Large intestine (tissue), 12 donors: ENCODE measurements at places on chromosomes 2 and 18.

DNA sequence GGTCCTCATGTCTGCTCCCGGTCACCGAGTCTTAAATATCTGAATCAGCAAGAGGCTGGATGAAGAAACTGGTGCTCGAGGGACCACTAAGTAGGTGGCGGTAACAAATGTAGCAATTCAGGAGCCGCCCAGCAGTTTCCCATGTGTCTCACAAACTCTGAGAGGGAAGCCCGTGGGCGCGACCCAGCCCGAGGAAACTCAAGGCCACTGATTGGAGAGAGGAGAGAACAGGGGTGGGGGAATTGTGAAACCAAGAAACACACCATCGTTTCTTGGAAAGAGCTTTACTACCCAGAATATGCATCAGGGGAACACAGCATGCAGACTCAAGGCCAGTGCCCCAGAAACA lies 10.8 kb downstream of the MLPH start:
- no peak for DNase-seq

DNA sequence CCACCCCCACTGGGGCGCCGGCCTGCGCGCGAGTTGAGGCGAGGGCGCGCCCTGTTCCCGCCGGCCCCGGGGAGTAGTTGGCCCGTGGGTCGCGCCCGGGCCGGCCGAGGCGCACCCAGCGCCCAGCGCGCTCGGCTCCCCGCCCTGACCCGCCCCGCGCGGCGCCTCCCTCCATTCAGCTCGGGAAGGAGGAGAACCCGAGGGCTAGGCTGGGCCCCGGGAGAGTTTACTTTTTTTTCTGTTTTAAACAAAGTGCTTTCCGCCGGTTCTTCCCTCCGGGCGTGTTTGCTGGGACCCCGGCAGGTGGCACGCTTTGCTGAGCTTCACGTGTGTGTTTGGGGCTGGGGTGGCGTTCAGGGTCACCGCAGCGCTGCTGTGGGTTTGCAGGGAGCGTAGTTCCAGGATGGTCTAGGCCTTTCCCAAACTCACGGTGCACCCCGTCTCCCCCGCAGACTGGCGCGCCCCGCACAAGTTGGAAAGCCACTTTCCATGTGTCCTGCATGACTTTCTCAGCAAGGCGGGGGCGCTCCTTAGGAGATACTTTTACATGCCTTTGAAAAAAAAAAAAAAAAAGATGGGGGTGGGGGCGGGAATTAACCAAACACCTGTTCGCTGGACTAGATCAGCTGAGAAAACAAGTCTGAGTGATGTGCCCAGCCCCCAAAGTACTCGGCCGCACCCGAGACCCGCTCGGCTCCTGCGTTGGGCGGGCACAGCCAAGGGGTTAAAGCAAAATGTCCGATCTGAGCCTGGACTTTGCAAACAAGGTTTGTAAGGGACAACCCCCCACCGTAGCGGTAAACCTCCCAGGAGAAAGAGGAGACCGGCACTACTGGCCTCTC lies 825 bp downstream of the ITGA6 start:
- DNase-seq = peak; percentile 60

- DNase-seq = peak; percentile 39
Measured at GRCh38 chr2:74464406-74464805, 776 bp downstream of the MOGS start.

DNA sequence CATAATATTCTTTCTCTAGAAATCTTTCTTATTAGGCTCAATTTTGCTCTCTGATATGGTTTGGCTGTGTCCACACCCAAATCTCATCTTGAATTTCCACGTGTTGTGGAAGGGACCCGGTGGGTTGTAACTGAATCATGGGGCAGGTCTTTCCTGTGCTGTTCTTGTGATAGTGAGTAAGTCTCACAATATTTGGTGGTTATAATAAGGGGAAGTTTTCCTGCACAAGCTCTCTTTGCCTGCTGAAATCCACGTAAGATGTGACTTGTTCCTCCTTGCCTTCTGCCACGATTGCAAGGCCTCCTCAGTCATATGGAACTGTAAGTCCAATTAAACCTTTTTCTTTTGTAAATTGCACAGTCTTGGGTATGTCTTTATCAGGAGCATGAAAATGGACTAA lies 73.8 kb downstream of the CAVIN2 start:
- DNase-seq = no peak

DNA sequence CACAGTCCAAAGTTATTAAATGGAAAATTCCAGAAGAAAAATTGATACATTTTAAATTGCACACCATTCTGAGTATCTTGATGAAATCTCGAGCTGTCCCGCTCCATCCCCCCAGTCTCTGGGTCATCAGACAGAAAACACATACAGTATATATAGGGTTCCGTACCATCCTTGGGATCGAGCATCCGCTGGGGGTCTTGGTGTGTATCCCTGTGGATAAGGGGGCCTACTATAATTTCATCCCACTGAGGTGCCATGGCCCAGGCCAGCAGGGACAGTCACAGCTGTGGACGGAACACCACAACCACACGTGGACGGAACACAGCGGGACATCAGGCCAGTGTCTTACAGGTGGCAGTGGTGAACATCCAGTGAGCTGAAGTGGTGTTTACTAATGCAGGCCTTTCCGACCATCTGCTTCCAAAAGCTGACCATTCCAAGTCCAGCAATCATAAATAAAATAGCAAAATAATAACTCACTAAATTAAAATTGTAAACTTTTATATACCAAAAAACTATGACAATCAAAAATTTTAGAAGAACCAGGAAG lies 14.0 kb downstream of the TWIST2 start:
- no peak for DNase-seq

DNA sequence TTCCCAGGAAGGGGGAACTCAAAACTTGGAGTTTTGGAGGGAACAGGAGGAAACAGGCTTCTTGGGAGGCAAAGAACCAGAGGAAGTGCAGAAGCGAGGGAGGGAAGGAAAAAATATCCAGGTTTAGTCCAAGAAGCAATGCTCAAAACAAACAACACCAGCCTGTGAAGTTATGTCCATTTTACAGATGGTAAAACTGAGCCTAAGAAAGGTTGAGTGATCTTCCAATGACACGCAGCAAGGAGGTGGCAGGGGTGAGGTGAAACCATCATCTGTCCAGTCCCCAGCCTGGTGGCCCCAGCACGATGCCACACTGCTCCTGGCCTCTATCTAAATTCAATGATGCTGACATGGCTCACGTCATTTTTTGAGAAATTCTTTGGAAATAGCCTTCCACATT lies 10.8 kb downstream of the DNMT3A start:
- no peak for DNase-seq

DNA sequence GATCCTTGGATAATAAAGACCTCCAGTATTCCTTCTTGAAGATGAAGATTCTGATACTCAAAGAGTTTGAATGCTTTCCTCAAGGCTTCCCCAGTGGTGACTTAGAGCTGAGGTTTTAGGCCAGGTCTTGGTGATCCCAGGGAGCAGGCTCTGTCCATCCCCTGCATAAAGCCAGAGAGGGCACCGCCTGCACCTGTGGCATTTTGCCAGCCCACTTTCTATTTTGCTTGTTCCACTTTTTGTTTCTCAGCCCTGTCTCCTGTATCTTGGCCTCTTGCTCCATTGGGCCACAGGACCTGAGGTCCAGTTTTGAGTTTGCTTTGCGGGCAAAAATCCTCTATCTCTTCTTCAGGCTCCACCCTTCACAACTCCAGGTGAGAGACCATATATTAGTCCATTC lies 6.7 kb upstream of the SCYGR1 start:
- no peak for DNase-seq

DNA sequence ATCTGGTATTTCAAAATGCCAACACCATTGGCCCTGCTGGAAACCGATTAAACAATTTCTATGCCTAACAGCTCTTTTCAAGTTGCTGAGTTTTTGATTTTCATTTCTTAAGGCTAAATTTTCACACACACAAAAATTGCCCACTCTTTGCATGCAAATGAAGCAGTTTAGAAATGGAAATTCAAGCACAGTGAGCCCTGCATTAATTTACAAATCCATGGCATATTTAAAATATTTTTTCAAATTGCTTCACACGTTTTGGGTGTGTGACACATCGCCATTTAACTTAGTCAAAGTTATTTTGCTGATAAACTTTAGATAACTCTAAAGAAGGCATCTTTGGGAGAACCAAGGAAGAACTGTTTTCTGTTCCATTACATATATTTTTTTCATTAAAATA lies 184.8 kb downstream of the TXNL1 start:
- DNase-seq = no peak

GRCh38 chr2:156199588-156199987 lies 132.9 kb downstream of the NR4A2 start:
- peak; percentile 8 for DNase-seq

- DNase-seq = no peak
Measured at GRCh38 chr2:222050981-222051380, 247.8 kb downstream of the PAX3 start.

DNA sequence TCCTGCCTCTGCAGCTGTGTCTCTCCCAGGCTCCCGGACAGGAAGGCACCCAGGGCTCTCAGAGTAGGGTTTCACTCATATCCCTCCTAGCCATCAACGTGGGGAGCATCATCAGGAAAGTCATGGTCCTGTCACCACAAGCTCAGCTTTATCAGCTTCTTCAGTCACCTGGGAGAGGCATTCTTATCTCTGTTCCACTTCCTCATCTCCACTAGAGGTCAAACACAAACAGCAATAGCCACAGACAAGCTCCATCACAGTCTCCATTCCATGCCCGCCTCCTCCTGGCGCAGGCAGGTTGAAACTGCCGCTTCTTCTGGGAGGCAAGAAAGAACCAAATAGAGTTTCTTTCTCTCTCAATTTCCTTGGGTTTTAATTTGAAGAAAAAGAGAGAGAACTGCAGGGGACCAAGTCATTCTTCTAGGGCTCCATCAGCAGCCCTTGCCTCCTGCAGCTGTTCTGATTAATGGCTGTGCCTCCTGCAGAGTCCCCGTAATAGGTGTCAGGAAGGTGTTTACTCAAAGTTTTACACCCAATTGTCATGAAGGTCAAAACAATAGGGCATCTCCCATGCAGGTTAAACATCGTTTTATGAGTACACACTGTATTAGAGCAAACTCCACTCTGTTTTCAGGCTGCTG lies 377.9 kb downstream of the TMEM182 start:
- DNase-seq = peak; percentile 9

DNA sequence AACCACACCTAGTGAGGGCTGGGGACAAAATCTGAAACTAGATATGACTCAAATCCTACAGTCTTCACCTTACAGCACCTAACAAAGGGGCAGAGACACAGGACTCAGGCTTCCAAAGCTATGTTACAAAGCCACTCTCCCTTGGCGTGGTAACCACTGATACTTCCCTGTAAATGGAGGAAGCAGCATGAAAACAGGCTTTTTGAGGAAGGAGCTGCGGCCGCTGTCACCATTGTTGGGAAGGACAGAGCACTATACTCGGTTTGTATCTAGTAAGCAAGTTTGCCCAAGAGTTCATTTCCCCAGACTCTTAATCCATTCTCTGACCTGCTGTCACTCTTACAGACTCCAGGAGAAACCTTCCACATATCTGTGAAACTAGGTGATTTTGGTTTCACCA lies 60.3 kb downstream of the LONRF2 start:
- DNase-seq = no peak

- no peak for DNase-seq
Measured at GRCh38 chr2:195021711-195022507, 635.1 kb upstream of the SLC39A10 start.

GRCh38 chr2:139790807-139791752 lies 1010.9 kb upstream of the NXPH2 start:
- DNase-seq = peak; percentile 0

GRCh38 chr2:10704034-10704594 lies 14.3 kb upstream of the NOL10 start:
- no peak for DNase-seq

DNA sequence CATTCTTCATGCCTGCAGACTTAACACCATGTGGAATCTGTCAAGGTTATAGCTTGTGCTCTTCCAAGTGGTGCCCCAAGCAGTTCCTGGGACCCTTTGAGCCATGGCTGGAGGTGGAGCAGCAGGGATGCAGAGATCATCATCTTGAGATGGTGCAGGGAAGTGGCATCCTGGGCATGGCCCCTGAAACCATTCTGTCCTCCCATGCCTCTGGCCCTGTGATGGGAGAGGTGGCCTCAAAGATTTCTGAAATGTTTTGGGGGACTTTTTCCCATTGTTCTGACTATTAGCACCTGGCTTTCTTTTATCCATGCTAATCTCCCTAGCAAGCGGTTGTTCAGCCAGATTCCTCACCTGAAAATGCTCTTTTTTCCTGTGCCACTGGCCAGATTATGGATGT lies 10.3 kb upstream of the TMEM37 start:
- DNase-seq = no peak

DNA sequence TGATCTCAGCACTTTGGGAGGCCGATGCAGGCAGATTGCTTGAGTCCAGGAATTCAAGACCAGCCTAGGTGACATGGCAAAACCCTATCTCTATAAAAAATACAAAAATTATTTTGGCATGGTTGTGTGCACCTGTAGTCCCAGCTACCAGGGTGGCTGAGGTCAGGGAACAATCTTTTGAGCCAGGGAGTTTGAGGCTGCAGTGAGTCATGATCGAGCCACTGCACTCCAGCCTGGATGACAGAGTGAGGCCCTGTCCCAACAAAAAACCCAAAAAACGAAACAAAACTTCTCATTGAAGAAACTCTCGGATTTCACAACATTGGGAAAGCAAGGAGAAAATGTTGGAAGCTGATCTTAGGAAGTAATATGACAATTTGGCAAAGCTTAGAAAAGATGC lies 317.3 kb upstream of the MGAT5 start:
- DNase-seq = no peak

- no peak for DNase-seq
Measured at GRCh38 chr2:10287761-10288160, 14.9 kb upstream of the HPCAL1 start.

DNA sequence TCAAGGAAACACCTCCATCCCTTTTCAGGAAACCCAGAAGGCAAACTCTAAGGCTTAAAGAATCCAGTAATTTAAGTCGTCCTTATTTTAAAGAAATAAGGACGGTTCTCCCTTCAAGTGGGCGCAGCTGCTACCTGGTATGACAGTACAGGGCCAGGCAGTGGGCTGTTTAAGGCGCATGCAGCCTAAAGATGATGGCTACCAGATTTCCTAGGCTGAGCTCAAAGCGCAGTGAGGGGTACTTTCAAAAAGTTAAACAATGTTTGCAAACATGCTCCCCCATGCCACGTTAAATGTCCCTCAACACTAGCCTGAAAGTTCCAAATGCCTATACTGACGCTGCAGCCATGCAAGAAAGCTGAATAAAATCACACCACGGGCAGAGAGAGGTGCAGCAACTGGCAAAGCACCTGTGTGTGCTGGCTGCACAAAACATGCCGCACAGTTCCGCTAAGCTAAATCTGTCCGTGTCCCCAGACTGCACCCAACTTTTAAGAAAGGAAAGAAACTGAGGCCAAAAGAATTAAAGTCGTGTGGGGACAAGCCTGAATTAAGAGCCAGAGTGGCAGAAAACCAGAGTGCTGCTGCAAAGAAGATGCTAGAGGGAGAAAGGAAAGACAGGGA lies 583 bp downstream of the HIBCH start:
- DNase-seq = no peak

- no peak for DNase-seq
Measured at GRCh38 chr2:69381337-69381737, 5.7 kb downstream of the GFPT1 start.
